ENCODE measurements at places on chromosomes 3 and 15.
A peak's percentile ranks its signal among the peaks of the same experiment; 100 is the strongest.

- DNase-seq, result no peak
These were observed 61.7 kb downstream of the XXYLT1 start for GRCh38 chr3:195209083-195209846.

DNA sequence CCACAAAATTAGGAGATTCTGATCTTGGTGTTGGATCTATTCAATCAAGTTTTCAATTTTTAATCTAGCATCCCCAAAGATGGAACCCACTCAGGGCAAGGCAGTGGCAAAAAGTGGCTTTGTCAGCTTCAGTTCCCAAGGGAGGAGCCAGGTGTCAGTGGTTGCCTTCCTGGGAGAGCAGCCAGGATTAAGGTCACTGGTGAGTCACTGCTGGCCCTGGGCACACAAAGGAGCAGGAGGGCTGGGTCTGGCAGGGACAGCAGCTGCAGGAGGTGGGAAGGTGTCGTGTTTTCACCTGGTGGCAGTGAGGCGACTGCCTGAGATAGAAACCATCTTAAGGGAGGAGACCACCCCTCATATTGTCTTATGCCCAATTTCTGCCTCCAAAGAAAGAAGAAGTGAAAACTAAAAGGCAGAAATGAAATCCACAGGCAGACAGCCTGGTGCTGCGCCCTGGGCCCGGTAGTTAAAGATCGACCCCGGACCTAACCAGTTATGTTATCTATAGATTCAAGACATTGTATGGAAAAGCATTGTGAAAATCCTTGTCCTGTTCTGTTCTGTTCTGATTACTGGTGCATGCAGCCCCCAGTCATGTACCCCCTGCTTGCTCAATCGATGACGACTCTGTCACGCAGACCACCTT is 5.9 kb upstream of the KLHL25 start:
- DNase-seq, result no peak

GRCh38 chr3:148211725-148212124 is 486.0 kb upstream of the AGTR1 start:
- no peak for DNase-seq

DNA sequence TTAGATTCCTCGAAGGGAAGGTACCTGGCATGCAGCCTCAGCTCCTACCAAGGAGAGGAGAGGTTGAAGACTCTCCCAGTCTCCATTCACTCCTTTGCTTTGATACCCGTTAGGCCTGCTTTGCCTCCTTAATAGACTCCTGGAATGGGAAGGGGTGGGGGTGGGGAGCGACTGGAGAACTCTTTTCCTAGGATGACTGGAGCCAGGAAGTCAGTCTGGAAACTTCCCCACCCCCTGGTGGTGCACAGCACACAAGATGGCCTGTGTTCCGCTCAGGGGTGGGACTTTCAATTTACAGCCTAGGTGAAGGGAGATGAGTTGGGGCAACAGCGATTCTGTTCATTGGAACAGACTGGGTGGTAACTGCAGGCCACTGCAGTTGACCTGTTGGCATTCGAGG is 21.4 kb upstream of the CELF6 start:
- DNase-seq, result peak; percentile 39
